ENCODE measurements at places on chromosomes 11 and 22.

GRCh38 chr11:124080327-124081001 is 34.8 kb upstream of the VWA5A start:
- H3K4me1 ChIP-seq = peaks cover 8% of the 10 kb centered on the region

GRCh38 chr22:50713571-50714056 is 24.4 kb upstream of the ACR start:
- no peak for DNase-seq
- H3K36me3 ChIP-seq = no peaks in the 10 kb centered on the region
- H3K27ac ChIP-seq = no peak overlapping the region

- no peak for DNase-seq
- no peak overlapping the region for H3K4me3 ChIP-seq
- no peaks in the 10 kb centered on the region for H3K27me3 ChIP-seq
Measured at GRCh38 chr11:95108159-95108611, 18.5 kb downstream of the ENDOD1 start.

DNA sequence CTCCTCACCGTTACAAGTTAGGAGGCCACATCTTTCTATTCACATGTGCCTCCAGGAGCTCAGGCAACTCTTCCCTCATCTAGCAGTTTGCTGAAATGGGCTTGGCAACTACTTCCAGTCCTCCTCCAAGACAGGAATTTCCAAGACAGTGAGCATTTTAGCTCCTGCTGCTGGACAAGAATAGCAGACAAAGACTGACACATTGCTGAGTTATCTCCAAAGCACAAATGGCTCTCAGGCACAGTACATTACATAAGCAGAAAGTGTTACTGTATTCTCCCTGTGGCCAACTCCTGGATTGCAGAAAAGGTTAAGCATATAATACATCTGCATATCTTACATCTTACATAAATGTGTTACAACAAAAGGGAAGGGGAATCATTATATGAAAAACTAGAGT is 83.2 kb upstream of the POU2AF2 start:
- H3K36me3 ChIP-seq = no peaks in the 10 kb centered on the region
- H3K4me3 ChIP-seq = no peak overlapping the region
- no peaks in the 10 kb centered on the region for H3K27me3 ChIP-seq
- H3K27ac ChIP-seq = no peak overlapping the region
- DNase-seq = no peak

GRCh38 chr22:19291580-19292457 is at the start of gene CLTCL1:
TSS of gene CLTCL1 (minus strand) at chr22:19291719. CDS start at chr22:19291641, 78 bp downstream.
- H3K27me3 ChIP-seq = peaks cover 14% of the 10 kb centered on the region
- H3K4me3 ChIP-seq = peak within 1 kb of the TSS; percentile 73

DNA sequence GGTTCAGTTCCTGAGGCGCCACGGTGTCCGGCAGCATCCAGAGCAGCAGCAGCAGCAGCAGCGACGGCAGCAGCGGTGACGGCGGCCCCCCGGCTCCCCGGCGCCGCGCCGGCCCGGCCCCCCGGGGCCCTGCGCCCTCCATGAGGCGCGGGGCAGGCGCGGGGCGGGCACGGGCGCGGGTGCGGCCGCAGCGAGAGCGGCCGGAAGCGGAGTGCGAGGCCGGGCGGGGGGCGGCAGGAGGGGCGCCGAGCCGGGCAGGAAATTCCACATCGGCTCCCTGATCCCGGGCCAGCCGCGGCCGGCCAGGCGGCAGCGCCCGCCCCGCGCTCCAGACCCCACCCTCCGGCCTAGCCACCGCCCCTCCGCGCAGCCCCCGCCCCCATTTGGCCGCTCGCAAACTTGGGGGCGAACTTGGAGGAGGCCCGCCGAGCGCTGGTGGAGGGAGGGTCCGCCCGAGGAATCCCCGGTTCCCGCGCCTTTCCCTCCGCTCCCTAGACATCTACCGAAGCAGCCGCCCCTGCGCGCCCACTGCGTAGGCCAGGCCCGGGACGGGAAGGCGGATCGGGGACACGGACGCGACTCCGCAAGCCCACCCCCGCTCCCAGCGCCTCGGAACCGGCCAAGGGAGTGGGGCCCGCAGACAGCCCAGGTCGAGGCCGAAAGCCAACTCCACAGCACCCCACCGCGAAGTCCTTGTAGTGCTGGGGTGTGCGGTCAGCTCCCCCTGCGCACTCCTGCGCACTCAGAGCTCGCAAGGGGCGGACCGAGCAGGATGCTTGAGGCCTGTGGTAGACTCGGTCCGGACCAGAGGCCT is at the start of gene SCARF2:
Gene SCARF2 (minus strand): TSS at position 213 of the 814 bp plus-strand sequence. CDS start 71 bp downstream, at position 142.
- H3K4me3 ChIP-seq = peak within 1 kb of the TSS; percentile 36
- no peak for DNase-seq
- H3K27me3 ChIP-seq = peaks cover 41% of the 10 kb centered on the region
- H3K36me3 ChIP-seq = peaks cover 11% of the 10 kb centered on the region
- H3K4me1 ChIP-seq = peaks cover 26% of the 10 kb centered on the region
- H3K27ac ChIP-seq = no peak within 1 kb of the TSS

- H3K36me3 ChIP-seq = peaks cover 58% of the 10 kb centered on the region
- H3K27me3 ChIP-seq = no peaks in the 10 kb centered on the region
- H3K4me3 ChIP-seq = no peak overlapping the region
- DNase-seq = peak; percentile 20
- H3K27ac ChIP-seq = no peak overlapping the region
Measured at GRCh38 chr11:126194121-126194543, 17.3 kb downstream of the RPUSD4 start.

DNA sequence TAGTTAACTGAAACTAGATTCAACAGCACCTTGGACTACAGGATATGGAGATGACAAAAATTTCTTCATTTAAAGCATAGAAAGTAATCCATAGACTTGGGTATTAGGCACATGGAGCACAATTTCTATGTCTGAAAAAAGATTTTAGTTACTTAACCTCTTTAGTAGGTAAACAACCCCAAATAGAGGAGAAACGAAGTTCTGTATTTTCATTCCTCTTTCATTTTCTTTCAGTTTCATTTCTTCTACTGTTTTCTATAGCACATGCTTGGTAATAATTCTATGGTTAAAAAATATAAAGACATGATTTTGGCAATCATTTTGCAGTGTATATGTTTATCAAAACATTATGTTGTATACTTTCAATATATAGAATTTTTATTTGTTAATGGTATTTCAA is 99.5 kb downstream of the CASP12 start:
- H3K4me3 ChIP-seq = peak overlapping the region; percentile 52
- DNase-seq = no peak
- no peaks in the 10 kb centered on the region for H3K36me3 ChIP-seq
- H3K27ac ChIP-seq = no peak overlapping the region

- no peak overlapping the region for H3K4me3 ChIP-seq
- H3K36me3 ChIP-seq = no peaks in the 10 kb centered on the region
- no peaks in the 10 kb centered on the region for H3K27me3 ChIP-seq
- no peaks in the 10 kb centered on the region for H3K4me1 ChIP-seq
Measured at GRCh38 chr11:79193663-79194310, 247.0 kb downstream of the TENM4 start.

- H3K27ac ChIP-seq = peak overlapping the region; percentile 91
- DNase-seq = no peak
- H3K36me3 ChIP-seq = peaks cover 25% of the 10 kb centered on the region
- H3K4me1 ChIP-seq = peaks cover 93% of the 10 kb centered on the region
Measured at GRCh38 chr11:1853376-1854131, 670 bp downstream of the LSP1 start.

DNA sequence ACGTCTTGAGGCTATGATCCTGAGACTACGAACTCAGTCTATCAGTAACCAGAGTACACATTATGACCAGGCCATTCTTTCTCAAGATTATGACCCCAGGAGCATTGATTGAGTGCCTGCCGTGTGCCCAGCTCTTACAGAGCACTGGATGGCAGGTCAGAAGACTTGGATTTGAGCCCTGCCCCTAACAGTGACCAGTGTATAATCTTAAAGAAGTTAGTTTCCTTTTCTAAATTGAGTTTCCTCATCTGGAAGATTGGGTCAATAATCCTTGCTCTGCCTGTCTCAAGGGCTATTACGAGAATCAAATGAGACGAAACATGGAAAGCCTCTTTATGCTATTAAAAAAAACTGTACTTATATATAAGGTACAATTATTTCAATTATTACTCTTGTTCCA is 38.2 kb downstream of the SLCO2B1 start:
- H3K4me1 ChIP-seq = no peaks in the 10 kb centered on the region
- DNase-seq = no peak
- no peaks in the 10 kb centered on the region for H3K27me3 ChIP-seq
- H3K4me3 ChIP-seq = no peak overlapping the region

DNA sequence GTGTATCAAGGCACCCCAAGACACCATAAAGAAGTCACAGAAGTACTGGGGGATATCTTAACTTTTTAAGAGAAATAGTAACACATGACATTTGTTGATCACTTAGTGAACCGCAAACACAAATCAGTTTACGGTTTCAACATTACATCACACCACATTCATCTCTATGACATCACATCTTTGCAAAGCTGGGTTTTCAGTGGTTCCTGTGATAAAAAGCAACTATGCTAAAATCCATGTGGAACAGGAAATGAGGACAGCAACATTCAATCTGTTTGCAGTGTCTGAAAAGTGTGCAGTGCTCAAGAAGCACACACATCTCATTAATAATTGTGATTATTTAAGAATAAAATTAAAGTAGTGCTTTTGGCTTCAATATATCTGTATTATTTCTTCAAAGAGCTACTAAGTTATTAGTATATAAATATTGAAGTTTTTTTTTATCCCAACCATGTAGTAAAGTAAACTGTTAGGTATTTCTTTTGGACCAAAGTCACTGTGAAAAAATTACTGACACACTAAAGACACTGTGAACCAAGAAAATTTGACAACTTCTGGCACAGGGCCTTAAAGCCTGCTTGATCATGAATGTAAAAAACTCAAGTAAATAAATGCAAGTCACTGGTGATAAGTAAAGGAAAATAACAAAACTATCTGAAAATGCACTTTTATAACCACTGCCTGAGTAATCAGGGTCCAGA is 156.0 kb upstream of the SOX6 start:
- no peaks in the 10 kb centered on the region for H3K4me1 ChIP-seq
- H3K4me3 ChIP-seq = no peak overlapping the region
- H3K36me3 ChIP-seq = no peaks in the 10 kb centered on the region
- H3K27me3 ChIP-seq = no peaks in the 10 kb centered on the region
- H3K27ac ChIP-seq = no peak overlapping the region

DNA sequence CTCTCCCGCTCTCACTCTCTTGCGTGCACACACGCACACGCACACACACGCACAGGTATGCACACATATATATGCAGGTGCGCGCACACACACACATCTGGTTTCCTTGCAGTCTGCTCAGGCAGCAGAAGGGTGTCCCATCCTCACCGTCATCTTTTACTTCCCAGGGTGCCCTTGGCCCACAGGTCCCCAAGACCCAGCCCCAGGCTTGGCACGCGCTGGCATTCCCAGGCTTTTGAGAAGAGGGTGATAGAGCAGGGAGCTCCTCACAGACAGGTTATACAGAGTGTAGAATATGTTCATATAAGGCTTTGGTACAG is 52.0 kb upstream of the SPATA19 start:
- no peaks in the 10 kb centered on the region for H3K27me3 ChIP-seq
- H3K27ac ChIP-seq = no peak overlapping the region
- H3K4me3 ChIP-seq = no peak overlapping the region
- no peaks in the 10 kb centered on the region for H3K4me1 ChIP-seq
- no peaks in the 10 kb centered on the region for H3K36me3 ChIP-seq

DNA sequence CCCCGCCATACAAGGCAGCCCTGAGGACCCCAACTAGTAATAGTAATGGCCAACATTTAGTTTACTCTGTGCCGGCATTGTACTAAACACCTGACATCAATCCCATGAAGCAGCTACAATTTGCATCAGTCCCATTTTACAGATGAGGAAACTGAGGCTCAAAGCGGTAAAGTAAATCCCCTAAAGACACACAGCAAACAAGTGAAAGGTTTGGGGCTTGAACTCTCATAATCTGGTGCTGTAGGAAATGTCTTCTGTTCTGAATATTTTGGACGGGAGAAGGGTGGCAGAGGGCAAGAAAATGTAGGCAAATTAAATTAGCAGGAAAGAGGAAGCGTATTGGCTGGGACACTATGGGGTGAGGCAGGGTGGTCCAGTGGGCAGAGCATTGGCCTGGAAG is 160.3 kb upstream of the SYT13 start:
- no peak overlapping the region for H3K4me3 ChIP-seq
- H3K36me3 ChIP-seq = no peaks in the 10 kb centered on the region
- no peak for DNase-seq
- H3K27me3 ChIP-seq = no peaks in the 10 kb centered on the region

- no peak for DNase-seq
- peaks cover 24% of the 10 kb centered on the region for H3K36me3 ChIP-seq
- H3K4me1 ChIP-seq = peaks cover 24% of the 10 kb centered on the region
Measured at GRCh38 chr11:70272009-70272408, 1.5 kb downstream of the PPFIA1 start.

DNA sequence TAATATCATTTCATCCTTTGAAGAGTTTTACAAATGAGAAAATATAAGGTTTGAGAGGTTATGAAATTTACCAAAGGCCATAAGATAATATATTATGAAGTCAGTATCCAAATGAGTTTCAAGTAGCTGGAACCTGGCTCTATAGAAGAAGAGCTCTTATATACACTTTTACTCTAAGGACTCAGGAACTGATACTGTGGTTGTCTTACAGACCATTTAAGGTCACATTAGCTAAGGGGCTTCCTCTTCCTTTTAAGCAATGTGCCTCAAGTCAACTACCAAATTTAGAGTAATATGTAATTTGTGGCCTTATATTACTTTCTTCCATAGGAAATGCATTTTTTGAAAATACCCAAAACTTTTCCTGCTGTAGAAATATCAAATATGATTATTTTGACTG is 369.3 kb downstream of the DLG2 start:
- H3K36me3 ChIP-seq = no peaks in the 10 kb centered on the region
- DNase-seq = no peak
- no peak overlapping the region for H3K27ac ChIP-seq
- H3K27me3 ChIP-seq = no peaks in the 10 kb centered on the region
- H3K4me1 ChIP-seq = no peaks in the 10 kb centered on the region

GRCh38 chr22:39348909-39349505 is 784 bp upstream of the SYNGR1 start:
- peak overlapping the region; percentile 58 for H3K4me3 ChIP-seq
- peaks cover 26% of the 10 kb centered on the region for H3K27me3 ChIP-seq
- peaks cover 21% of the 10 kb centered on the region for H3K4me1 ChIP-seq
- H3K27ac ChIP-seq = no peak overlapping the region
- H3K36me3 ChIP-seq = no peaks in the 10 kb centered on the region

- peaks cover 28% of the 10 kb centered on the region for H3K36me3 ChIP-seq
- no peaks in the 10 kb centered on the region for H3K27me3 ChIP-seq
- no peak overlapping the region for H3K27ac ChIP-seq
Measured at GRCh38 chr11:45961751-45962240, 39.3 kb downstream of the LARGE2 start.

DNA sequence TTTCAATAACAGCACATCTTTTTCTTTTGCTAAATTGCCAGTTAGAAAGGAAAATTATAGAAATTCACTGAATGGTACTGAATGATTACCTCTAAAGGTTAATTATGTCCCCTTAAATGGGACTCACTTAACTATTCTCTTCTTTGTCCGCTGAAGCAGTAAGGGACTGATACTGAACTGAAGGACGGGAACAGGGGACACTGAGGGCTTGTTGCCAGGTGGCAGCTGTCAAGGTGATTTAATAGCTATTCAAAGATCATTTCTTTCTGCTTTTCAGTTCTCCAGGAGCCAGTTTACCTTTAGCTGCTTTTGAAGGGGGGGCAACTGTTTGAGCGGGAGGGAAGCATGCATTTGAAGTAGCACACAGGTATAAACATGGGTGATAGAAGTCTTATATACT is 325.4 kb upstream of the CCDC90B start:
- no peaks in the 10 kb centered on the region for H3K36me3 ChIP-seq
- peaks cover 4% of the 10 kb centered on the region for H3K27me3 ChIP-seq
- H3K27ac ChIP-seq = no peak overlapping the region
- DNase-seq = no peak

GRCh38 chr11:126477535-126478305 is 122.2 kb downstream of the ST3GAL4 start:
- no peak for DNase-seq
- H3K27me3 ChIP-seq = no peaks in the 10 kb centered on the region
- H3K27ac ChIP-seq = no peak overlapping the region
- no peaks in the 10 kb centered on the region for H3K36me3 ChIP-seq
- H3K4me1 ChIP-seq = peaks cover 17% of the 10 kb centered on the region
- H3K4me3 ChIP-seq = peak overlapping the region; percentile 7
